Left renal pelvis (tissue), 4 donors: ENCODE measurements at places on chromosomes 12 and 14. TPM values are rescaled to one million over a fixed set of nuclear protein-coding genes. Genes with fewer than 3 reads are reported as not detected.

DNA sequence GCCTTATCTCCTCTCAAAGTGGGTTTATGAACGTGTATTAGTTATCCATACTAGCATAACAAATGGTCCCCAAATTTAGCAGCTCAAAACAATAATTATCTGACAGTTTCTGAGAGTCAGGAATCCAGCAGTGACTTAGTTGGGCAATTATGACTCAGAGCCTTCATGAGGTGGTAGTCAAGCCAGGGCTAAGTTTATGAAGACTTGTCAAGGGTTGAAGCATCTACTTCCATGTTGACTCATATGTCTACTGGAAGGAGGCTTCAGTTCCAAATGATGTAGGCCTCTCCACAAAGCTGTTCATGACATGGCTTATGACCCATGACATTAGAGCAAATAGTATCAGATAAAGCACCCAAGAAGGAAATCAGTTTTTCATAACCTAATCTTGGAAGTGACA lies 73.2 kb downstream of the IPO8 start:
- no peak for DNase-seq

Gene RTL1
- polyA plus RNA-seq, result 0.12 TPM

DNA sequence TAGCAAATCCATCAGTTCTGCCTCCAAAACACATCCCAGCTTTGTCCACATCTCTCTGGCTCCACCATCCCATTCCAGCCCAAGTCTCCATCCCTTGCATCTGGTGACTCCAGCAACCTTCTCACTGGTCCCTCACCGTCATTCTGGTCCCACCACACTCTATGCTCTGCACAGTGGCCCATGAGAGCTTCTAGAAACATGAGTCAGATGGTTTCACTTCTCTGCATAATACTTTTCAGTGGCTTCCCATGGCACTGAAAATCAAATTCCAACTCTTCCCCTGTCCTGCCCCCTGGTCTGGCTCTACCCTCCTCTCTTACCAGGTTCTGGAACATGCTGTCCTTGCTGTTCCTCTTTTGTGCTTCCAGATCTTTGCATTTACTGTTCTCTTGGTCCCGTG lies 17.2 kb upstream of the C12orf76 start:
- DNase-seq, result no peak

DNA sequence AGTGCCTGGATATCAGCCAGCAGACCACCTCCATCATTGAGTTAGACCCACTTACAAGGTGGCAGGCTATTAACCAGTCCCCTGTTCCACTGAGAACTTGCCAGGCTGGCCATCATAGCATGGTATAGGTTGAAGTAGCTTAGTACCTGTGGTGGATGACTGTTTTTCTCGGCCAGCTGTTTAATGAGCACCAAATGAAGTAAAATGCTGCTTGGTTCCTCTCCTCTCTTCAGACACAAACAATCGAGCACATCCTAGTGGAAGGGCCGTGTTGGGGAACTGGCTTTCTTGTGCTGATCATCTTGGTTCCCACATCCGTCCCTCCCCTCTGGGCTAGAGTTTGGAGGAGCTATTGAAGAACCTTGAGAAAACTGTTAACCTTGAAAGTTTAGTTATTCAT lies 486.2 kb downstream of the RAD51B start:
- DNase-seq, result no peak

- DNase-seq, result no peak
Observed at GRCh38 chr14:95039259-95039992, 117.9 kb downstream of the DICER1 start.

DNA sequence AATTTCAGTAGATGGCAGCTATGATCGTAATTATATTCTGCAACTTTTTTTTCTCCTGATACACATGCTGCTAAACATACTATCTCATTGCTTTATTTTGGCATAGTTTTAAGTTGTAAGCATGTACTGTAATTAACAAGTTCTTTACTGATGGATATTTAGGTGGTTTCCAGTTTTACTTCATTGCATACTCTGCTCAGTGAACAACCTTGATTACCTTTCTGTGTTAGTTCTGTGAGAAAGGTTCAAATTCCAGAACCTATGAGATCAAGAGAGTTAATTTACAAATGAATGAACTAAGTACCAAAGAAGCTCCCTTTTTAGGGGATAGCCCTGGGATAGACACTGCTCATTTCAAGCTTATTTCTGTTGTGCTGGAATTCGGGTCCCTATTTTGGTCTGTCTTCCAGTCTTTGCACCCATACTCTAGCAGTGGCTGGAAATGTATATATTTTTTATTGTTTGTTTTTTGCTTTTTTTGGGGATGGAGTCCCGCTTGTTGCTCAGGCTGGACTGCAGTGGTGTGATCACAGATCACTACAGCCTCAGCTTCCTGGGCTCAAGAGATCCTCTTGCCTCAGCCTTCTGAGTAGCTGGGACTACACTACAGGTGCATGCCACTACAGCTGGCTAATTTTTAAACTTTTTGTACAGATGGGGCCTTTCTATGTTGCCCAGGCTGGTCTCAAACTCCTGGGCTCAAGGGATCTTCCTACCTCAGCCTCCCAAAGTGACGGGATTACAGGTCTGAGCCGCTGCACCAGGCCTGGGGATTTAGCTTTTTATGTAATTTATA lies 10.6 kb downstream of the PAPOLA start:
- no peak for DNase-seq

DNA sequence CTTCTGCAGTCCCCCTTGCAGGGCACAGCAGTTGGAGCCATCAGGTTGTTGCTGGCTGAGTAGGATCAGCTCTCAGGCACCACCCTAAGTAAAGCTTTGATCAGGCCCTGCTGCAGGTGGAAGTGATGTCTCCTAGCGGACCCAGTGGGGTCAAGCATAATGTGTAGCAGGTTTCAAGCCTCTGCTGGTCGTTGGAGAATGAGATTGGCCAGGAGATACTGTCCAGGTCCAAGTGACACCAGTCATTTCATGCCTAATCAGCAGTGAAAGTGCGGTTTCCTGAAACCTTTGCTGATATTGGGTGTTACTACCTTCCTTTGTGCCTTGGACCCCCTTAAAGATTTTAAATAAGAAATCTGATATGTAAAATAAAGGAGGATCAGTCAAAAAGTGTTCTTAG lies 72.6 kb downstream of the SUSD6 start:
- DNase-seq, result no peak

GRCh38 chr14:47705683-47706082 lies 30.3 kb upstream of the MDGA2 start:
- DNase-seq, result no peak

DNA sequence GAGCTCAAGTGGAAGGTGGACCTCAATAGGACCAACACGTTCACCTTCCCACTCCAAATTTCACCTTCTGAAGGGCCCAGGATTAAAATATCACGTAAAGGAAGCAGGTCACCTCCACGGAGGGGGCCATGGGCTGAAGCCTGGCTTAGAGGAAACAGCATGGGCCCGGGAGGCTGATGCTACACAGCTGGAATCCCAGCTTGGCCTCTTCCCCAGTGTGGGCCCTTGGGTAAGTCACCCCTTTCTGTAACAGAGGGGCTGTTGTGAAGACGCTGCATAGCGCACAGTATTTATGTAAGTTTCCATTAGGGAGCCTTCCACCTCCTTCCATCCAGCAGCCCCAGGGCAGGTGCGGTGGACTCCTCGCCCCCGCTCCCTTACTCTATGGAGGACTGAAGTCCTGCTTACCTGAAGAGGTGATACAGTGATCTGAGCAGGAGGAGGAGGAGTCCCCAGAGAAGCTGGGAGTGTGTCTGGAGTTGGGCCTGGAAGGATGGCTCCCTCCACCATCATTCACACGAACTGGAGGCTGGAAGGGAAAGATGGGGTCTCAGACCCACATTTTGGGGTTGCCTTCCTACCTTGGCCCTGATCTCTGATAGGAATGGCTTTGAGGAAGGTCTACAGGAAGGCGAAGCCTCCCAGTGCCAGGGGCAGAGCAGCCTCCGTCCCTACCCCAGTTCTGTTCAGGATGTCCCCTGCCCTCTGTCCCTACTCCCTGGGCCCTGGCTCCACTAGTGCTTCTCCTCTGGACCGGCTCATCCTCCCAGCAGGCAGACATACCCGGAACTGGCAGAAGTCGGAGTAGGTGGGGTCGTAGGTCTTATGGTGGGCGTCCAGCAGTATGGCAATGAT lies 37.2 kb upstream of the HDAC7 start:
- no peak for DNase-seq

DNA sequence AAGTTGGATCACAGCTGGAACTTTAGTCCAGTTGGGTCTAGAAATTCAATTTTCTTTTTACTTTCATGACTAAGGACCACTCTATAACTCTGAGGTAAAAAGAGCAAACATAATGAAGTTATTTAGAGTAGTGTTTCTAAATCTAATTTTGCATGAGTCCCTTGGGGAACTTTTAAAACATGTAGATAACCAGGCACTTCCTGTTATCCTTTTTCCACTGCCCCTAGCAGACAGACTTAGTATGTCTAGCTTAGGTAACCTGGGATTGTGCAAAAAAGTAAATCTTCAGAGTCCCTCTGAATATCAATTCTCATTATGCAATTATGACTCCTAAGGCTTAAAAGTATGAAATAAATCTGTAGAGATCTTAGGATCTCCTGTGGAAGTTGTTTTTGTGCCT lies 371.2 kb downstream of the DIO2 start:
- no peak for DNase-seq

Gene NT5DC3
- polyA plus RNA-seq, result 4.8 TPM

DNA sequence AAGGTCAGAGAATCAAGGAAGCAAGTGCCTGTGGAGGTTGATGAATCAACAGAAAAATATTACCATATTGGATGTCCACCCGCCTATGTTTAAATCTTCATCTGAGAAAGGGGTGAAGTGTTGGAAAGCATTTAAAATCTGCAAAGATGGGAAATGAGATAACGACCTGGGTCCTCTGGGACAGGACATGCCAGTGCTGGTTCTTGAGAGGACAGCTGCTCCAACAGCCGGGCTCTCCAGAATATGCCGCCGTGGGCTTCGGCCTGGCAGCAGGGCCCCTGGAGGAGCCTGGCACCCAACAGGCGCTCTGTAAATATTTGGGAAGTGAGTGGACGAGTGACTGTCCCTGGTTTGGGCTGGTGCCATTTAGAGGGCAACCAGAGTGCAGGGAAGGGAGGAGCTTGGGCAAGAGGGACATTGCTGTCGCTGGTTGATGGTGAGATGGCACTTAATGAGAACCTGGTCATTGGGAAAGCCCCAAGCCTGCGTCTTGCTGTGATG lies 129.9 kb downstream of the KCNA5 start:
- DNase-seq, result no peak

- DNase-seq, result no peak
Observed at GRCh38 chr14:106269029-106269428, 742.6 kb downstream of the TMEM121 start.

Gene ADAM21
- 0.53 TPM for polyA plus RNA-seq

DNA sequence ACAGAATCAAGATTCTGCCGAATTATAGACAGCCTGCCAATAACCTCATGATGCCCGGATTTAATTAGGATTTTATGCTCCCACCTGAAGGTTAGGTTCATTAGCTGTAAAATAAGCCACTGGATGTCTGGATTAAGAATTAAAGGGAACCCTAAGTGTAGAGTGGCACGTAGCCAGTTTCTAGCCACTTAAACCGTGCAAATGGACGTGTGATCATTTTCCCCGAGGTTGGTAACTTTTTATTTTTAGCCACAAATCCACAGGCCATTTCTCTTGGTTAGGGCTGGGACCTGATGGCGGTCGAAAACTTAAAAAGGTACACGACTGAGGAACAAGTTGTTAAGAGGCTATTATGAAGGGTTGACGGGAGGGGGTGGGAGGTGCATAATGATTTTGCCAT lies 127.3 kb upstream of the TMPO start:
- DNase-seq, result no peak

- DNase-seq, result no peak
Observed at GRCh38 chr12:91947459-91947858, 198.2 kb downstream of the BTG1 start.

- no peak for DNase-seq
Observed at GRCh38 chr12:121330692-121331091, 21.5 kb downstream of the ANAPC5 start.

GRCh38 chr14:56159066-56159465 lies 40.9 kb downstream of the PELI2 start:
- no peak for DNase-seq

- peak; percentile 68 for DNase-seq
Observed at GRCh38 chr12:9647825-9648700, 21.4 kb upstream of the CLEC2D start.

Gene HHIPL1
- polyA plus RNA-seq, result 1.3 TPM

- no peak for DNase-seq
Observed at GRCh38 chr14:32940066-32940651, 1.5 kb downstream of the NPAS3 start.

GRCh38 chr14:55254581-55254980 lies 16.6 kb upstream of the FBXO34 start:
- DNase-seq, result no peak

GRCh38 chr14:96130854-96131253 lies 73.8 kb upstream of the BDKRB2 start:
- no peak for DNase-seq

GRCh38 chr12:115364921-115365320 lies 680.9 kb upstream of the TBX3 start:
- DNase-seq, result no peak

DNA sequence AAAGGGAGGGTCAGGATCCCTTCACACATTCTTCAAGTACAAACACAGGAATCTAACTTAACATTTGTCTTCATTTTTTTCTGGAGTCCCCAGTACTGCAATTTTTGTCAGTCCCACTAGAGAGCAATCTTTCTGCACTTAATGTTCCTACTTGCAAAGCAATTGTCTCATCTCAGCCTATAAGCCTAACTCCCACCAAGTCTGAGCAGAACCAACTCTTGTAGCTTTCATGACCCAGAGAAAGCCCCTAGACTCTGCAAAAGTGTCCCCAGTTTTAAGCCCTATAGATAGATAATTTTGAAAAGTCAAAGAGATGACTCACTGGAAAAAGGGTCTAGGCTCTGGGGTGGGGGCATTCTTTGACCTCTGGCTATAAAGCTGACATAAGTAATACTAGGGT lies 1.8 kb upstream of the ZBTB39 start:
- DNase-seq, result peak; percentile 47

GRCh38 chr12:87388376-87388775 lies 640.8 kb downstream of the C12orf50 start:
- DNase-seq, result no peak

Gene TAS2R14
- polyA plus RNA-seq, result 2.5 TPM

Gene FAIM2
- 4.3 TPM for polyA plus RNA-seq

DNA sequence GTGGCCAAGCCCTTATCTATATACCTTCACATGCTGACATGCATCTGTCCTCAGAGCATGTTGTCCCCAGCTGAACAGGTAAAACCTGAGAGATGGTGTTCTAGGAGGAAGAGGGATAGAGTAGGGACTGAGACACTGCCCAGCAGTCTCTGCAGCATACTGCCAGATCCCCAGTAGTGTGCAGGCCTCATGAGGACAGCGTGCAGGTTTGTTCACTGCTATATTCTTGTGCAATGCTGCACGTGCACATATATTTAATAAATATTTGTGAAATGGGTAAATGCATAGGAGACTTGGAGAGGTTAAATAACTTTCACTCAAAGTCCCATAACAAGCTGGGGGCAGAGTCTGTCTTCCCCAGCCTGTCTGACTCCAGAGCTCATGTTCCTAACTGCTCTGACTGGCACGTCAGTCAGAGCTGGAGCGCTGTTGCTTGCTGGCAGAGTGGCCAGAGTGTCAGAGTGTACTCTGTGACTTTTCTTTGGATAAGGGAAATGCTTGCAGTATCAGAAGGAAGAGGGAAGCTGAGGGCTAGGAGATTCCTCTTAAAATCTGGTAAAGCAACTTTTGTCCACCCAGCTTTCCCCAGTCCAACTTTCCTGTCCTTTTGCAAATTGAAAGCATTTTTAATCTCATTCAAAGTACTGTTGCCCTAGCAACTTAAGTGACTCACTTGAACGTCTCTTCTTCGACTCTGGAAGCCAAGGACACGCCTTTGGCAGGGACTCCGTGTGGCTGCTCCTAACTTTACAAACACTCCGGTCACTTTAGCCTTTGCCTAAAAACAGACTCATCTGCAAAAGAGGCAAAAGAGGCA lies 14.9 kb upstream of the POLR3B start:
- DNase-seq, result no peak

Gene FOXG1
- polyA plus RNA-seq, result 0.03 TPM

GRCh38 chr12:116808113-116809105 lies 70.3 kb downstream of the RNFT2 start:
- no peak for DNase-seq
